ENCODE measurements at places on chromosomes 4 and X.

GRCh38 chrX:115948018-115948923 is 222.3 kb upstream of the AGTR2 start:
- DNase-seq: no peak

DNA sequence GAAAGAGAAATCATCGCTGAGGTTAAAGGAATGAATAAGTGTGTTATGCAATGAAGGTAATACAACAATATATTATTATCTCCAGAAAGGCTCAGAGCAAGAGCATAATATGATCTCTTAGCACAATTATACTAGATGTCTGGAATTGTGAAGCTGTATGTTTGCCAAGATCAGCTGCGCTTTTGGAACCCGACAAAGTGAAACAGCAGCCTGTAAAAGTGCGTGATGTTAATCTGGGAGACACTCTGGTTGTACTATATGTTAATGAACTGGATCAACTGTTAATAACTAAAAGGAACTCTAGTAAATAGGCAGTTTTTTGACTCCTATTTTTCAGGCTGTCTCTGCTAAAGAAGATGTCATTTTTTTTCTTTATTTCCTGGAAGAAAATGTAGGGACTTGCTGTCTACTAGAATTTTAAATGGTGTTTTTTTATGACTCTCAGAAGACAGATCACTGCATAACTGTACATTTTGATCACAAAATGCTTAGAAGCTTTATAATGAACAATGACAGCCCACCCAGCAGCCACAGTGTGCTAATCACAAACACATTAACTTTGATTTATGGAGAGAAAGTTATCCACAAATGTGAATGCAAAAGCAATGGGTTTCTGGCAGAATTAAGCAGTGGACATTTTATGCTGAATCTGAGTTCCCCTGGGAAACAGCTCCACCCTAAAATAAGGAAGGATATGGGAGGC is 50.2 kb downstream of the UGT2B28 start:
- no peak for DNase-seq

- DNase-seq: no peak
Measured at GRCh38 chr4:158754385-158755180, 14.2 kb upstream of the FNIP2 start.

GRCh38 chrX:56726605-56727004 is 2.4 kb upstream of the NBDY start:
- DNase-seq: no peak

DNA sequence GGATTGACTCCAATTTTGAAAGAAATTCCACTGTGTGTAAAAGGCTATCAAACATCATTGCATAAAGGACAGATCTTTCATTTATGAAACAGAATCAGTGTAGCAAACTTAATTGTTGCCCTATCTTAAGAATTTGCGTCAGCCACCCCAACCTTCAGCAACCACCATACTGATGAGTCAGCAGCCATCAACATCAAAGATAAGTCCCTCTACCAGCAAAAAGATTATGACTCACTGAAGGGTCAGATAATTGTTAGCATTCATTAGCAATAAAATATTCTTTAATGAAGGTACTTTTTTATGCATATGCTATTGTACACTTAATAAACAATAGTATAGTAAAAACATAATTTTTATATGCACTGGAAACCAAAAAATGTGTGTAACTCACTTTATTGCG is 15.8 kb upstream of the GRSF1 start:
- no peak for DNase-seq

DNA sequence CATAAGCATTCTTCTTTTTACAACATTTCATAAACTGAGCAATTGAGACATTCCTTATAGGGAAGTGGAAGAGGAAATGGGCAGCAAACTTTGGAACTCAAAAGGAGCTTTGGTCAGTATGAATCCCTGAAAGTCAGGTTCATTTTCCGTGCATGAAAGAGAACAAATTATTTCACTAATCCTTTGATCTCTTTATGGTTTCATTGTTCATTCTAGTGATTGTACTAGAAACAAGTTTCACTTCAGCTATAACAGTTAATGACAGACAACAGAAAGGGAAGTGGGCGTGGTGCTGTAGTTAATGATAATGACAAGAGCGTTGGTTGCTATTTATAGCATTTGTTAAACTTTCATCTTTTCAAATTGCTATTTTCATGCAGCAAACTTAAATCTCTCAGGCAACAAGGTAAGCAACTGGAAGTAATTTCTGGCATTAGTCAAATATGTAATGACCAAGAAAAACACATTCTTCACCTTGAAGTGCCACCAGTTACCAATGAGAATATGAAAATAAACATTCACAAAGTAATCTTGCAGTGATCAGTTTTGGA is 98.4 kb downstream of the AREG start:
- no peak for DNase-seq

GRCh38 chrX:38468563-38469157 is 92.7 kb upstream of the TSPAN7 start:
- no peak for DNase-seq

DNA sequence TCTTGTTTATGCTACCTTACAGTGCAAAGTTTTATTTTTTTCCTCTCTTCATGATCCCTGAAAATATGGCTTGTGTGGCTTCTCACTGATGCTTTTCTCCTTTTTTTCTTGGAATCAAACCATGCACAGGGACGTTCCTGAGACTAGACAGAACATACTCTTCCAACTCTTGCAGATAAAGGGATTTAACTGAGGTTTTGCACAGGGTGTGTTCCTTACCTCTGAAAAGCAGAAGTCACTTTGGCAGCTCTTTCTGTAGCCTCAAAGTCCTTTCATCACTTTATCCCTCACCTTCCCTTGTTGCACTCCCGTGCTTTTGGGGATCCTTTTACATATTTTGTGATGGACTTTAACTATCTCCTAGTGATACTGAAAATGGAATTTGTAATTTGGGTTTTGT is 300.1 kb downstream of the SPRY1 start:
- DNase-seq: no peak

DNA sequence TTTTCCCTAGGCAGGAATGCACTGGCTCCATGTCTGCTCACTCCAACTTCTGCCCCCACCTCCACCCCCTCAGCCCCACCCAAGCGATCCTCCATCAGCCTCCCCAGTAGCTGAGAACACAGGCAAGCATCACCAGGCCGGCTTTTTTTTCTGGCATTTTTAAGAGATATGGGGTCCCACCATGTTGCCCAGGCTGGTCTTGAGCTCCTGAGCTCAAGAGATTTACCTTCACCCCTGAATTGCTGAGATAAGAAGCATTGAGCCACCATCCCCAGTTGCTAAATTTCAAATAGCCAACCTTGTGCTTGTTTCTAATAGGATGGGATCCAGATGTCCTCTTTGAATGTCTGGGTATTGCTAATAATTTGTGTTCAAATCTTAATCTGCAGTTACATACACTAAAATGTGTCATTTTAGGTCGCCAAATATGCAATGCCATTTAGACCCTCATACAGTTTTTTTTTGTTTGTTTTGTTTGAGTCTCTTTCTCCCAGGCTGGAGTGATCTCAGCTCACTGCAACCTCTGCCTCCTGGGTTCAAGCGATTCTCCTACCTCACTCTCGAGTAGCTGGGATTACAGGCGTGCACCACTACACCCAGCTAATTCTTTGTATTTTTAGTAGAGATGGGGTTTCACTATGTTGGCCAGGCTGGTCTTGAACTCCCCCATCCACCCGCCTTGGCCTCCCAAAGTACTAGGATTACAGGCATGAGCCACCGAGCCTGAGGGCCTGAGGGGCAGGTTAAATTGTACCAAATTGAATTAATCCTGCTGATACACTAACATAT is 8.8 kb downstream of the LARP7 start:
- DNase-seq: no peak

GRCh38 chrX:107549504-107549903 is 78.8 kb upstream of the PRPS1 start:
- no peak for DNase-seq

DNA sequence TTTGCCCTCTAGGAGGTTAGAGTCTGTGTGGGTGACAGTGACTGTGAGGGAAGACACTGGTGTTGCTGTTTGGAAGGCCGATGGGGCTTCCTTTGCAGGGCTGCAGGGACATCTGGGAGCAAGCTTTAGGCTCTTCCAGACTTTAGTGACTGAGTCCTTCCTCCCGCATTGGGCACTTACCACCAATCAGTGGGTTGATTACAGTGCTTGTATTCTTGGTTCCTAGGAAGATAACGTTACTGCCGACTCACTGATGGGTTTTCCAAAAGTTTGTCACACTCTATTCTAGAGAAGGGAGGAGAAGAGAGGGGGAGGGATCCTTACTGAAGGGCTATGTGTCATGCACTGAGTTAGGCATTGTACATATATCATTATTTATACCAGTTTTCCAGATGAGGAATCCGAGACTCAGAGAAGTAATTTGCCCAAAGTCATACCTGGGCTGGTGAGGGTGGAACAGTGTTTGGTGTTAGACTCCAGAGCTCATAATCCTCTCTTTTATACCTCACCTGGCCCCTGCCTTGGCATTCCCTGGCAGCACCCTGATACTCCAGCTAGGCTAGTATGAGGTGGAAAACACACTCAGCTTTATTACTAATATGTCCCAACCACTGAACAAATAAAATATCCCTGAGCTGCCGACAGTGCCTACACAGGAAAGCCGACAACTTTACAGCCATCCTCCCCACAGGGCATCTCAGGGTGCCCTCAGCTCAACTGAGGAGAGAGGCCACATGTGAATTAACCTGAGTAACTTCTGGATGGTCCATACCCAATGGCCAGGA is 3.8 kb downstream of the CHST7 start:
- DNase-seq: no peak

DNA sequence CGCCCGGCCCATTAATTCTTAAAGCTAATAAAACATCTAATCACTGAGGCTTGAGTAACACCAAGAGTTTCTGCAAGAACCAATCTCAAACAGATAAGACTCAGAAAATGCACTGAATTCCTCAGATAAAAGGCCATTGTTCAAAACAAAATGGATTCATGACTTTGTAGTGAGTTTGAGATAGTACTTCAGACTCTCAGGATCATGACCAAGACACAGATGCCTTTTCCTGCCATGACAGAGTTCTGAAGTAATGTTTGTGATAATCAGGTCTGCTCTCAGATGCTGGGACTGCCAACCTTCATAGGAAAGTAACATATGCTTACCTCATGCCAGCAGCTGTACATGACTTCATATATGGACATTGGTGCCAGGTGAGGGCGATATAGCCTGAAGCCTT is 54.6 kb downstream of the NIPAL1 start:
- DNase-seq: no peak

DNA sequence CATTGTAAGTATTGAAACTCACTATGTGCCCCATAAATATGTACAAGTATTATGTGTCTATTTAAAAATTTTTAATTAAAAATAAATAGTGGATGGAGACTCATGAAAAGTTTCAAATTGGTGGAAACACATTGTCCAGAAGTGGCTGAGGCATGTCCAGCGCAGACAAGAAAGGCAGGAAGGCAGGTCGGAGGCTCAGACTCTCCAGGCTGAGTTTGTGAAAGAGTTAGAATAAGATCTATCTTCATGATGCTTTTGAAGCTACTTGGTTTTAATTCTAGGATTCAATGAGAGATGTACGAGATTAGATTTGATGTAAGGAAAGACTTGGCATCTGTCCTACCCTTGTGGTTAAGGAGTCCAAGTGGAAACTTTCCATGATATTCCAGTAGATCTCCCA is 19.8 kb downstream of the PNMA6F start:
- no peak for DNase-seq

Data from gastrocnemius medialis (tissue), 4 donors.